Fibroblast of the conjunctiva (primary cell): ENCODE measurements at places on chromosomes 6 and 20.

GRCh38 chr20:62298577-62299249 lies 4.1 kb upstream of the ADRM1 start:
- DNase-seq: no peak

GRCh38 chr20:58188527-58188926 lies 39.9 kb downstream of the ANKRD60 start:
- DNase-seq: no peak

GRCh38 chr6:143556529-143556928 lies 45.0 kb upstream of the FUCA2 start:
- DNase-seq: no peak

- no peak for DNase-seq
These were observed at the start of gene FGD2 for GRCh38 chr6:37005061-37005810. Gene FGD2, plus strand, starts transcription at chr6:37005655. Its CDS starts 163 bp downstream, at chr6:37005818.

- DNase-seq: no peak
These were observed 63.7 kb downstream of the STX11 start for GRCh38 chr6:144214029-144214428.

- no peak for DNase-seq
These were observed 3.2 kb downstream of the SLC22A23 start for GRCh38 chr6:3453413-3454272.

DNA sequence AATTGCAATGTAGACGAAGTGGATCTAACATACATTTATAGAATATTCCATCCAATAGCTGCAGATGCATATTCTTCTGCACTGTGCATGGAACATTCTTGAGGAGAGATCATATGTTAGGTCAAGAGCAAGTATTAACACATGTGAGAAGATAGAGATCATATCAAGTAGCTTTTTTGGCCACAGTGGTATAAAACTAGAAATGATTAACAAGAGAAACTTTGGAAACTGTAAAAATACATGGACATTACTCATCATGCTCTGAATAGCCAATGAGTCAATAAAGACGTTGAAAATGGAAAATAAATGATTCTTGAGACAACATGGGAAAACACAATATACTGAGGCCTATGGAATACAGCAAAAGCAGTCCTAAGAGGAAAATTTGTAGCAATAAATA lies 94.2 kb downstream of the STXBP5 start:
- DNase-seq: no peak

DNA sequence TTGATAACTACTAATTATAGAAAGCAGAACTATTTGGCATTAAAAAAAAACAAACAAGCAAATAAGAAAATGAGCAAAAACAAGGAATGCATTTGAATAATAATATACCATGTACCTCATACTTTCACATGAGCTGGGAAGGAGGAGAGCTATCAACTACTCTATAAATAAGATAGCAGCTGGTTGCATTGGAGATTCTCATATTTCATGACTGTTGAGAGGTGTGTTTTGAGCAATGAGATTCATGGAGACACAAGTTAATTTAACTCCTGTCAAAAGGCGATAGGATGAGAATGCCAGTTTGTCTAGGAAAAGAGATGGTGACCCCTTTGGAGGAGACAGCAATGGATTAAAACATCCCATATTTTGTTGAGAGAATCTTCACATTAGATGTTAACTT lies 348.8 kb upstream of the SPTLC3 start:
- DNase-seq: no peak

- no peak for DNase-seq
These were observed 622 bp upstream of the KIZ start for GRCh38 chr20:21125072-21125848.

DNA sequence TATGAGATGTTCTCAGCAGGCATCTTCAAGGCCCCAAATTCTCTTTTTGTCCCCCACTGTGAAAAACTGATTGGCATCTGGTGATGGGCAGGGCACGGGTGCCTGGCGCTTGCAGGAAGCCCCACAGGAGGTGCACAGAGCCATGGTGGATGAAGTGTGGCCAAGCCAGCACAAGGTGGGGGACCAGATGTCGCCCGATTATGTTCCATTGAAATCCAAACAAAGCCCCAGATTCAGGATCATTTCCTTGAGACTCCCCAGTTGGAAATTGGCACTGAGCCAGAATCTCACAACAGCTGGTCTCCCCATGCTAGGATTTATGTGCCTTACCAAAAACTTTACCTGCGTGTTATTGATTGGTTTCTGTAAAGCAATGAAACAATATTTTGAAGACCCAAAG lies 186.1 kb downstream of the ADAT2 start:
- no peak for DNase-seq

DNA sequence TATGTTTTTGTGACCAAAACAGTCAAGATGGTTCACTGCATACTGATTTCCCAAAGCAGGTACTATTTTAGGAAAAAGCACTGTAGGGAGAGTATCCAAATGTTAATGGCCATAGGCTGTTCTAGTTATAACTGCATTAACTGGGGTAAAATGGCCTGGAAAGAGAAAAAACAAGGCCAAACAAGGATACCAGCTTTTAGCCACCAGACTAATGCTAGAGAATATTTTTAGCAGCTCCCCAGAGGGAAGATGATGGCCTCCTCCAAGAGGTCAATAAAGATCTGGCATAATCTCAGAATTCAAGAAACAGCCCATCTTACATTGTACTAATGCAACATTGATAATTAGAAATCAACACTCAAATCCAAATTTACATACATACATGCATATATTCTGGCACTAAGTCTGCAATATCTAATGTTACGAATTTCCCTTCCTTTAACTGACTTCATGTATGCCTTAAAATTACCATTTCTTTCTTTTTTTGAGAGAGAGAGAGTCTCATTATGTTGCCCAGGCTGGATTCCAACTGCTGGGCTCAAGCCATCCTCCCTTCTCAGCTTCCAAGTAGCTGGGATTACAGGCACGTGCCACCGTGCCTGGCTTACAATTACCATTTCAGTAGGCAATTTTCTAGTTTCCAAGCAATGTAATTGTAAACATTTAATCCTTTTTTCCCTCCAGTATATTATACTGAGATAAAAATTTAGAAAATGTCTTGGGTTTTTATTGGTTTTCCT lies 9.3 kb downstream of the COX7A2 start:
- DNase-seq: no peak

DNA sequence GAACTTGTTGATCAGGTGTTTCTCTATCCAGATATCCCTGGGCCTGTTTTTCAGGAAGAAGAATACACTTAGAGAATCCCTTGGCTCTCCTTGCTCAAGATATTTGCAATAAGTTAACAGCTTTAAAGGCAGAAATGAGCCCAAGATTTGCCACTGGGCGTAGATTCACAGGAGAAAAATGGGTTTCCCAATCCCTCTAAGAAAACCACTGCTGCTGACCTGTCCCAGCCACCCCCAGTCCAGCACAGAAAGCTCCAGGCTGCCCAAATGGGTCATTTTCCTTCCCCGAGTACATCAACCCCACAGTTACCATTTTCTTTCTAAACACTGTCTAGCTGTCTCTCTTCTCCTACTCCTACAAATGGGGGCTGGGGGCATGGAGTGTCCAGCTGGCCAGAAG lies 67.3 kb downstream of the ANKRD60 start:
- DNase-seq: no peak

DNA sequence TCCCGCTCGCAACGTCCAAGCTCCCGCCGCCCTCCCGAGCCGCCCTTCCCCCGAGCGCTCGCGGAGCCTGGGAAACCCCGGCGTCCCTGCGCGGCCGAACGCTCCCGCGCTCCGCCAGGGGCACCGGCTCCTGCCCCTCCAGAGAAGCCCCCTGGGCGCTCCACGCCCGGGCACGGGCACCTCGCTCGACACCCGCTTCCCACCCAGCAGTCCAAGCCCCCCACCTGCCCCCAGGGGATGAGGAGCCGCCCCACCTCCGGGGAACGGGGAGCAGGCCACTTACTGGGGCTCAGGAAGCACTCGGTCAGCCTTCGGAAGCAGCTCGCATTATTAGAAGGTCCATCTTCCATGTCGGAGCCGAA lies 1.4 kb downstream of the PDE10A start:
- DNase-seq: no peak

- DNase-seq: no peak
These were observed 210.9 kb upstream of the HDDC2 start for GRCh38 chr6:125512621-125513020.

DNA sequence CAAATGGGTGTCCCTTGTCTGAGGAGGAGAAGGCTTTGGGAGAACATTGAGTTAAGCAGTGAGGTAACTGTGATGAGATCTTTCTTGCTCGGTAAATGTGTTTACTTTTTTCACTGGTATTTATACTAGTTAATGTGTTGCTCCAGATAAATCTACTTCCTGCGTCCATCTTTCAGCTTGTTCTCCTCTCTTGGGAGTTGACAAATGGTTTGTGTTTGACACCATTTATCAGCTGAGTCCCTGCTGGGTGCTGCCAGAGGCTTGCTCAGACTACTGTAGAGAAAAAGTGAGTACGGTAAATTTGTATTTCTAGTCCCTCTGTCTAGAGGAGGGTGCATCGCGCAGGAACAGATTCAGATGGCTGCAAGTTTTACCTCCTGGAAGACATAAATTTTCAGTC lies 8.3 kb upstream of the PRDM1 start:
- DNase-seq: no peak

- no peak for DNase-seq
These were observed 117.8 kb downstream of the DACT2 start for GRCh38 chr6:168201799-168202198.

- DNase-seq: peak; percentile 92
These were observed 447.2 kb downstream of the FRK start for GRCh38 chr6:115613488-115613887.

- DNase-seq: no peak
These were observed 114.8 kb downstream of the DST start for GRCh38 chr6:56527934-56528333.

DNA sequence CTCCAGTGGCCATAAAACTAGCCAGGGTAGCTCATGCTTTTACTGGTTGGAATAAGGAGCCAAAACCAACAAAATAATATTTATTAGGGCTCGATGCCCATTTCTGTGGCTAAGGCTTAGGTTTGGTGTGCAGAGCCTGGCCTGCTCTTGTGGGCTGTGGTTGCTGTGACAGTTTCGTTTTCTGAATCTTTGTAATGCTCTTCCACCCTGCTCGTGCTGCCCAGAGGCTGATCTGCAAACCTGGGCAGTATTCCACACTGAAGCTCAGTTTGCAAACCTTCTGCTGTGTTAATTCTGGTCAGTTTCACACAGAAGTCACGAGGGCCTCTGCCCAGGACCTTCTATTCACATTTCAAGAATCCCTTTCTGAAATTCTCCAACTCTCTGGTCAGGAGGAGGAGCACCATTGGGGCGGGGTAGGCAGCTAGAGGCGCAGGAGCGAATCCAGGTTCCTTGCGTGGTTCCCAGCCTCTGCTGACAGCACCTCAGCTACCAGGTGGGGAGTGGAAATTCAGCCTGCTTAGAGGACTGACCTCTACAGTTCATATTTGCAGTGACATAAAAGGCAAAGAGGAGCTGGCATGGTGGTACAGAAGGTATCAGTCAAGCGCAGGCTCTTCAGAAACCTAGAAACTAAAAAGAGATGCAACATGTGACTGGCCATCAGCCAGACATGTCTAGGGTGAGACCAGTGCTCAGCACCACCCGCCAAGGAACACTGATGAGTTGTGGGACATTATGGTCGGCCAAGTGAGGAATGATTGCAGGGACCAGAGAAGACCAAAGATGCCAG lies 14.3 kb upstream of the C20orf144 start:
- peak; percentile 69 for DNase-seq

- DNase-seq: no peak
These were observed 40.1 kb upstream of the AKIRIN2 start for GRCh38 chr6:87742106-87742505.

GRCh38 chr6:100948381-100949133 lies 67.4 kb upstream of the ASCC3 start:
- DNase-seq: no peak

DNA sequence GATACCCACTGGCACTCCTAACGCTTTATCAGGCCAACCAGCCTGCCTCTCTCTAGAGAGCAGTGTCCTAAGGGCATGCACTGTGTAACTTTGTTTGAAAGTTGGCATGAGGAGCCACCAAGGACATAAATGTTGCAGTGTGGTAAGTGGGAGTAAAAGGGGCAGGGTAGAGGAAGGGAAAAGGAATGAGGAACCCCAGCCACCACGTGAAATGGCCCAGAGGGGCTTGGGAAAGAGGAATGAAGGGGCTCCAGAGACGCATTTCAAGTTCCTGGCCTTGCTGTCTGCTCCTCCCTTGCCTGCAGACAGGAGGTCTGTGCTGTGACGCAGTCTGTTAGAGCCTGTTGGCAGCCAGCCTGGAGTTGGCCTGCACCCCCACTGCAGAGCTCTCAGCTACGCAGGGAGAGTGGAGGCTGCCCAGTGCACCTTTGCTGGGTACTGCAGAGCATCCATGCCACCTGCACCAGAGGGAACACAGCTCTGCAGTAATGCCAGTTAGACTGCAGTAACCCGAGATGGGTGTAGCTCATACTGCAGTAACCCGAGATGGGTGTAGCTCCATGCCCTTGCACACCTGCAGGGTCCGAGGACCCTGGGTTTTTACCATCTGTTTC lies 86.8 kb upstream of the SNAP25 start:
- DNase-seq: peak; percentile 10

DNA sequence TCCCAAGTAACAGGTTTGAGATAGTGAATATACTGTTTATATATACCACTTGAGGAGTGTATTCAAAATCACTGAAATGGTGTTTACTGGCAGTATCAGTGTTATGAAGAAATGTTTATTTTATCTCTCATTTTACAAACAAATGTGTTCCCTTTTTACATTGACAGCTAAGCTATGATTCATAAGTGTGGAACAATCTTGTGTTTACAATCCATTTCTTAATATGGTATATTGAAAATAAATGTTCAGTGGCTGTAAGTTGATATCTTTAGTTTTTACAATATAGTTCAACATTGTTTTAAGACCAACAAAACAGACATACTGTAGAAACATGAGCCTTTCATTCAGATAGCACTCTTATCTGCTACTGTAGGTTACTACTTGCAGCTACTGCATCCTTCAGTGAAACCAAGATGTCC lies 14.3 kb downstream of the PHF3 start:
- DNase-seq: no peak

GRCh38 chr6:37188962-37189510 lies 19.1 kb downstream of the PIM1 start:
- DNase-seq: no peak
